GM23338 (cell line): ENCODE measurements at places on chromosomes 6 and 20.
A peak's percentile ranks its signal among the peaks of the same experiment; 100 is the strongest.

DNA sequence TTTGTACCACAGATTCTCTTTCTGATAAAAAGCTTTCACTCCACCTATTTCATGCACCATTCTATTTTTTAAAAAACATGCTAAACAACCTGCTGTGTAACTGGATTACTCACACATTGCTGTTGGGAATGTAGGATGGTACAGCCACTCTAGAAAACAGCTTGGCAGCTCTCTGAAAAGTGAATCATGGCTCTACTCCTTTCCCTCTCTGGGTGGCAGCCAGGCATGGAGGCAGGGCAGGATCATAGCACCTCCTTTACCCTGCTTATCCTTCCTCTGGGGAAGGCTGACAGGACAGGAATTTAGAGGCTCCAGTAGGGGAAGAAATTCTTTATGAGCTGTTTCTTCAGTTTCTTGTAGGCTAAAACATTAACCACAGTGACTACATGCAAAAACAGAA, 6.7 kb upstream of the VNN2 start:
- DNase-seq, result peak; percentile 16

DNA sequence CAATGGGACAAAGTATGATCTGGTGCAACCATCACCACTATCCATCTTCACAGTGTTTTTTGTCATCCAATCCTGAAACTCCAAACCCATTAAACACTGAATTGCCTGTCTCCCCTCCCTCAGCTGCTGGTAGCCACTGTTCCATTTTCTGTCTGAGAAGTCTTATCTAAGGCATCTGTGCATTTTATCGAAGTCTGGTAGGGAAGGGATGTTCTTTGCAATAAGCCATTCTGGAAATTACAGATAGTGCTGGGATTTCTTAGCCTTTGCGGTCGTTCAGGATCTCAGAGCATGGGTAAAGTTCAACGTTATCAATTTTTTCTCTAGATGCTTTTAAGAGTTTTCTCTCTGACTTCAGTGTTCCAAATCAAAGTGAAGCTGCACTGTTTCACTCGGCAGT, 24.1 kb downstream of the KIF25 start:
- DNase-seq, result no peak

DNA sequence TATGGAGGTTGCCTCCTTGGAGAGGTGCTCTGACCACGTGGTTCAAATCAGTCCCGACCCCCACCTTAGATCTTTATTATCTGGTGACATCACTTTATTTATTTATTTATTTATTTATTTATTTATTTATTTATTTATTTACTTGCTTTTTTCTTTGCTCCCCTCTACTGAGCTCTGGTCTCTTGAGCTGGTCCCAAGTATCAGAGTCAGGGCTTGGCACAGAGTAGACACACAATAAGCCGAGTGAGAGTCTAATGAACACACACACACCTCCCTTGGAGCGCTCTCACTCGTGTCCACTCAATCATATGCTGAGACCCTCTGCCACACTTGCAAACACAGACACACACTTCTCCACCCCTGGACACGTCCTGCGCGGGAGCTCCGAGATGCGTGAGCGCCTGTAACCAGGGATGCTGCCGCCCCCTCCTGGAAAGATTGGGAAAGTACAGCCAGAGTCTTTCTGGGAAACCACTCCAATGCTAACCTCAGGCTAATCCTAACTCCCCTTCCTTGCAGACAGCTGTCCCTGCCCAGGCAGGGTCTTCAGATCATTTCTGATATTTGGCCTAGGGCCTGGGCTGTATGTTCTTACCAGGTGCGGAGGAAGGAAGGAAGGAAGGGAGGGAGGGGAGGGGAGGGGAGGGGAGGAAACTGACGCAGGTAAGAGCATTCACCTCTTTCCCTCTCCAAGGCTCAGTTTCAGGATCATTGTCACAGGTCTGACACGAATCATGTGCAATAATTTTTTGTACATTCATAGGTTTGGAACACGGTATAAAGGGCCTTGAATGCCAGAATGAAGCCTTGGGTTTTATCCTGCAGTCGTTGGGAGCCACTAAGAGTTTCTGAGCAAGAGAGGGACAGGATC, 70.9 kb downstream of the STK35 start:
- peak; percentile 78 for DNase-seq

- no peak for DNase-seq
Observed at GRCh38 chr20:7985916-7986315, 33.6 kb downstream of the TMX4 start.

DNA sequence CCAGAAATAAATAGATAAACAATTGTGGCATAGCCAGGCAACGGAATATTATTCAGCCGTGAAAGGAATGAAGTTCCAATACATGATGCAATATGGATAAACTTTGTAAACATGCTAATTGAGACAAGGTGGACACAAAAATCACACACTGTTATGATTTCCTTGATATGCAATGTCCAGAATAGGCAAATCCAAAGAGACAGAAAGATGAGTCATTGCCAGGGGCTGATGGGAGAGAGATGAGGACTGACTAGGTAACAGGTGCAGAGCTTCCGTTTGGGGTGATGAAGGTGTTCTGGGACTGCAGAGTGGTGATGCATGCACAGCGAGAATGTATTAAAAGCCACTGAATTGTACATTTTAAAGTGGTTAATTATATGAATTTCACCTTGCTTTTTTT, 31.1 kb upstream of the SPO11 start:
- DNase-seq, result no peak

GRCh38 chr20:58900397-58900796, 47.9 kb downstream of the GNAS start:
- peak; percentile 64 for DNase-seq

DNA sequence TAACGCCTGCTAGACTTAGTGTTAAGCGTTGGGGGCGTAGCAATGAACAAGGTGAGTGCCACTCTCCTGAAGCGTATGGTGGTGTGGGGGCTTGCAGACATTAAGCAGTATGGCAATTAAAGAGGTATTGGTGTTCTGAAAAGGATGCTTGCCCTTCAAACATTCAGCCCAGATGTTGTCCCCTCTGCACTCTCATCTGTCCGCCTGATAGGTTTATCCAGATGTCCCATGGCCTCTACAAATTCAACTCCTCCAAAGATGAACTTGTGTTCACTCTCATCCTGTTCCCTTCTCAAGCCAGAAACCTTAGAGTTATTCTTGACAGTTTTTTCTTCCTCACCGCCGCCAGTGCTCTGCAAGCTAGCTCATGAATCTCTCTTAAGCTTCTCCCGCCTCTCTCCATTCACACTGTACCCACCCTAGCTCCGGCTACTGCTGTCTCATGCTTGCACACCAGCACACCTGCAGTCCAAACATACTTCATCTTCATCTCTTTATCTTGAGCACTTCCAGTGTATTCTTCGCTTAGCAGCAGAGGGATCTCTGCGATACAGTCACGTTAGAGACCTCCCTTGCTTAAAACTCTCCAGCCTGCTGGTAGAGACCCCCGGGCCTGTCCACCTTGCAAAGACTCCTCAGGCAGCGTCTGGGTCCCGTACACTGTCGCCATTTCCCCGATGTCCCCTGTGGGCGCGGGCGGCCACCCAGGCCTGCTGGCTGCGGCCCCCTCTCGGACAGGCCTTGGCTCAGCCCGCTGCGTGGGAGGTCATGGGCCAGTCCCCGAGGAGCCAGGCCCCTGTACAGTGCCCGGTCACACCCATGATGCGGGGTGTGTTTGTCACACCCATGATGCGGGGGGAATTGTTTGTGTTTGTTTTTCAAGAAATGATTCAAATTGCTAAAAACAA, 962 bp downstream of the DDX27 start:
- DNase-seq, result no peak

DNA sequence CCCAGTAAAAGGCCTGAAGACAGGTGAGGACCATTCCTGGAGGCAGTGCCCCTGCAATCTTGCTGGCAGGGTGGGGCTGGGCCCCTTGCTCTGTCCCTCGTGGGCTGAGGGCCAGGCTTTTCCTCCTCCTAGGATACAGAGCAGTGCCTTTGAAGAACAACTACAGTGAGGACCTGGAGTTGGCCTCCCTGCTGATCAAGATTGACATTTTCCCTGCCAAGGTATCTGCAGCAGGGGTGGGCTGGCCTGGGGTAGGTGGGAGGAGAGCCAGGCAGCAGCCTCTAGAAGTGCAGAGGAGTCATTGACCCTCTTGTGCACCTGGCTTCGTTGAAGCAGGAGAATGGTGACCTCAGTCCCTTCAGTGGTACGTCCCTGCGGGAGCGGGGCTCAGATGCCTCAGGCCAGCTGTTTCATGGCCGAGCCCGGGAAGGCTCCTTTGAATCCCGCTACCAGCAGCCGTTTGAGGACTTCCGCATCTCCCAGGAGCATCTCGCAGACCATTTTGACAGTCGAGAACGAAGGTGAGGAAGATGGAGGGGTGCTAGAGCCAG, 36.5 kb downstream of the PLCG1 start:
- no peak for DNase-seq

DNA sequence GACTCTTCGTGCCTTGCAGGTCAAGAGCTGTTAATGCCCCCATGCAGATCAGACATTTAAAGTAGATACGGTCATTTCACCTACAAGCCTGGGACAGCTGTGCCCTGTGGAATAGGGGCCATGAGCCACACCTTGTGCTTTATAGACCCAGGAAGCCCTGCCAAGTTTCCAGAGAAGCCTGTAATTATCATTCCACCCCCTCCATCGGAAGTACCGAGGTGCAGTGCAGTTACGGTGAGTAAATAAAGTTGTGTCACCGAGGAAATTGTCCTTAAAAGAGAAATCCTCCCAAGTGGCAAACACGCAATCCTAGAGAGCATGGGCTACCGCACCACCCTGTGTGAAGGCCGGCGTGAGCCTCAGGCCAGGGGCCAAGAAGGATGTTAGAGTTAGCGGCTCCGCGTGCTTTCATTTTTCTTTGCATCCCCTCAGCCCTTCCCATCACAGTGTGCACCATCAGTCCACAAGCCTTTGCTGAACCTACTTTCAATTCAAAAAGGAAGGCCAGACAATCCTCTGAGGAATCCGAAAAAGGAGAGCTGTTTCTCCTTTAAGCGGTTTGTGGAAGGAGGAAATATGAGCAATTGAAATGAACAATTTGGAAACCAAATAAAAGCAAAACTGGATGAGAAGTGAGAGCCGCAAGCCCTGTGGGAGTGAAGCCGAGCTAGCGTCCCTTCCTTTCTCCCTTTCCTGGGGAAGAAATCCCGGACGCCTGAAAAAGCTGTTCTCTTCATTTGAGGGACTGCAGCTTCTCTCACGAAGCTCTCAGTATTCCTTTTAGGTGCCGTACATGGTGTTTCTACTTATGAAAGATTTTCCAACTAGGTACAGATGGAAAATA, 183.3 kb upstream of the PDE10A start:
- DNase-seq, result no peak

DNA sequence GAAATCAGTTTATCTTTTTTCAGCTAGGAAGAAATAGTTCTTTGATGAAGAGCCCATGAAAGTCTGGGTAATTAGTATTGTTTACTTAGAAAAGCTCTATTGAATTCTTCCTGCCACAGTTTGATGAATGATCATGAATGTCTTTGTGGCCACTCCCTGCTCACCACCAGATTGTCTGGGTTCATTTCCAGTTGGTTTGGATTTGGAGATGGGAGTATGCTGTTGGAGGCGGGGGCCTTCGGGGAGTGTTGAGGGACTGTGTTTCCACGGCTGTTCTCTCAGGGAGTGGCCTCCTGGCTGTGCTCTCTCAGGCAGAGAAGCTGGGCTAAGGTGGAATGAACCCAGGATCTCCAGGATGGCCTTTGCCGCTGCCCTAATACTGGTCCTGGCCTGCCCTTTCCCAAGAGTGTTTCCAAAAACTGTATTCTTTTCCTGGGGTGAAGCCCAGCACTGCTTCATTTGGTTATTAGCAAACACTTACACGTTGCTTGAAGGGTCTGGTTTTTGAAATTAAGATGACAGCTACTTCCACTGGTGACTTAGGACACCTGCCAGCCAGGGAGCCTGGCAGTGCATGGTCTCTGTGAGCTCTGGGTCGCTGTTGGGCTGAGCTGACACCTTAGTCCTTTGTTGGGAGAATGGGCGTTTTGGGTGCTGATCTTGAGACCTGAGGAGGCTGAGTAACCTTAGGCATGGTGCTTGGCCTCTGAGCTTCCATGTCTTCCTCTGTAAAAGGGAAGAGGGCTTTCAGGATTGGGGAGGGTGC, 23.2 kb downstream of the PRPF6 start:
- DNase-seq, result no peak

DNA sequence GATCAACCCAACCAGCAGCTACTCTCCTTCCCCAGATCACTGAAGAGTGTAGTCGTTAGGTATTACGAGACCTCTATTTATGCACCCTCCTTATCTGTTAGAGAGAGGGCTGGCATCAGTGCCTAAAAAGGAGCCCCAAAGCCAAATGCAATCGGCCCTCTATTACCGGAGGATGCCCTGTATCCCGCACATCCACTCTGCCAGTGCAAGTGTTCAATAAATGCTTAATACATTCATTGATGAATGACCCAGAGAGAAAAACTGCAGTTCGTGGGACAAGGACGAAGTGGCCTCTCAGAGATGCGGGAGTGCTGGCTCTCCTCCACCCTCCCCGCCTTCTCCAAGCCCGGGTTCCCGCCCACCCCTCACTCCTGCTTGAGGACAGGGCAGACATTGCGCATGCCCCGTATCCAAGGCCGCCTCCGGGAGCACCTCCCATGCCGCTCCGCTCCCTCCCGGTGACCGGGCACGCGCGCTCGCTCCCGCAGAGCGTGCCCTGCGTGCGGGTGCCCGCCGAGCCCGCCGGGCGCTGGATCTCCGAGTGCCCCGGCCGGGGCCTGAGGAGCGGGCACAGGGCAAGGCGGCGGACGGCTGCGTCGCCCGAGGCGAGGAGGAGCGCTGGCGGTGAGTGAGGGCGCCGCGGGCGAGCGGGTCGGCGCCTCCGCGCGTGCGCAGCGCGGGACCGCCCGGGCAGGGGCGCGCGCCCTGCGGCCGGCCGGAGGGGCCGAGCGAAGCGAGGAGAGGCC, 27.2 kb upstream of the BTBD3 start:
- DNase-seq, result peak; percentile 95

GRCh38 chr6:153449279-153449678, 318.2 kb upstream of the RGS17 start:
- no peak for DNase-seq

GRCh38 chr6:167856999-167857660, 30.4 kb downstream of the AFDN start:
- peak; percentile 58 for DNase-seq

DNA sequence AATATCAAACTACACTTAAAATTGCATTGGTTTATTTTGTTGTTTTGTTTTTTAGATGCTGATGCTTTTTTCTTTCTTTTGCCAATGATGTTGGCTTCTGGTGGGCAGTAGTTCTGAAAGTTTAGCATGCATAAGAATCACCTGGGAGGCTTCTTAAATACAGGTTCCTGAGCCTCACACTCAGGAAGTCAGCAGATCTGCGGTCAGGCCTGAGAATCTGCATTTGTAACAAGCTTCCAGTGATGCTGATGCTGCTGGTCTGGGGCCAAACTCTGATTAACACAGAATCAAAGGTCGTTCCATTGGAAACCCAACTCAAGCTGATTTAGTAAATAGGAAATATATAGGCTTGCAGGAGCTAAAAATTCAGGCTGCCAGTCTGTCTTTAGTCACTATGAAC, 412.9 kb upstream of the SPTLC3 start:
- peak; percentile 19 for DNase-seq

GRCh38 chr6:169979873-169980432, 228.5 kb downstream of the ERMARD start:
- no peak for DNase-seq
